Karpas-422 (cell line): ENCODE measurements at places on chromosomes 7 and 10. TPM values are rescaled to one million over a fixed set of nuclear protein-coding genes. Genes with fewer than 3 reads are reported as not detected.
A peak's percentile ranks its signal among the peaks of the same experiment; 100 is the strongest.

- no peaks in the 10 kb centered on the region for H3K36me3 ChIP-seq
- no peaks in the 10 kb centered on the region for H3K4me1 ChIP-seq
- no peak for DNase-seq
Measured at GRCh38 chr7:114720725-114721124, 201.2 kb upstream of the MDFIC start.

DNA sequence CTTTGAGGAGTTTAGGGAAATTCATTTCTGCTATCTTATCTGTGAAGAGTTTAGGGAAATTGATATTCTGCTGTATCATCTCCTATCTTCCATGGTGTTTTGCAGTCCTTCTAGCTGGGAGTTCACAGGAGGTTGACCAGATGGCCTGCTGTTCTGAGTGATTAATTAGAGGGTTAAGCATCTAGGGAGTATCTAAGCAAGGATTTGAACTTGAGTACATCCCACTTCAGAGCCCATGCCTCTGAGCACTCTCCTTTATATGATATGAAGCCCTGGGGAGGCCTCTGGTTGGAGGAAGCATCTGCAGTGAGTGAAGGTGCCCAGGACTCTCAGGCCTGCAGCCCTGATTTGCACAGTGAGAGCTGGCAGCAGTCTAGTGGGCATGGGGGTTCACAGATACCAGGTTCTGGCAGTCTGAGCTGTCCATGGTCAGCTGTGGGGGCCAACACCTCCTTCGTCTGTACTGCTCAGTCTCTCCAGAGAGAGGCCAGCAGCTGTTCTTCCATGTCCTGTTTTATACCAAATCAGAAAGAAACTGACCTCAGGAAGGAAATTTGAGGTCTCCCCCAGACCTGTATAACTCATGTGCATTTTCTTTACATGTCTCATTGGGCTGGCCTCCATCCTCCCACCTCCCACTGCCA lies 156.9 kb downstream of the PLCE1 start:
- no peaks in the 10 kb centered on the region for H3K27me3 ChIP-seq
- H3K4me1 ChIP-seq, result no peaks in the 10 kb centered on the region
- H3K36me3 ChIP-seq, result no peaks in the 10 kb centered on the region
- H3K27ac ChIP-seq, result no peak overlapping the region
- no peak overlapping the region for H3K4me3 ChIP-seq

DNA sequence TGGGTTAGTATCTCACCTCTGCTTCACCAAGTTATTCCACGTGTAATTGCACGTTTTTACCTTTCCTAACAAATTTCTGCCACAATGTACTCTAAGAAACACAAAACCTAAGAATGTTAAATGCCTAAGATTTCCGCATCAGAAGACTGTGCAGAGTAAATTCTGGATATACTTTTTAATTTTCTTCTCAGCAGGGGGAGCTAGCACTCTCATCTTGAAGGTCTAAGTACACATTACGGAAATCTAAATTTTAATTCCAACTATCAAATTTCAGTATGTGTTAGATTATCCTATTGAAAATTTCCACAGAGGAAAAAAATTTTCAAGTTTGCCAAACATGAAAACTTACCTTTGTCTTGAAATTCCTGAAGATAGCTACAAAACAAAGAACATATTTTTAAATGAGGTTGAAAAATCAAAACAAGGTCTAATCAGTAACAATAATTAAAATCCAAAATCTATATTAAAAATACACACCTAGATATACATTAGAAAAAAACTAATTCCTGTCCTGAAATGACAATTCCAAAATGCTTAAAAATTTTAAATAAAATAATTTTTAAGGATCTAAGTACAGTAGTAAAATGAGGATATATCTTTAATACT lies 10.5 kb downstream of the SKAP2 start:
- peak; percentile 83 for DNase-seq
- no peaks in the 10 kb centered on the region for H3K27me3 ChIP-seq
- H3K4me1 ChIP-seq, result peaks cover 32% of the 10 kb centered on the region
- no peak overlapping the region for H3K4me3 ChIP-seq
- no peaks in the 10 kb centered on the region for H3K36me3 ChIP-seq
- no peak overlapping the region for H3K27ac ChIP-seq

GRCh38 chr10:76991621-76992020 lies 646.0 kb downstream of the KCNMA1 start:
- no peaks in the 10 kb centered on the region for H3K36me3 ChIP-seq
- no peak for DNase-seq
- no peaks in the 10 kb centered on the region for H3K27me3 ChIP-seq

- H3K4me3 ChIP-seq, result no peak within 1 kb of the TSS
- no peaks in the 10 kb centered on the region for H3K36me3 ChIP-seq
- H3K27me3 ChIP-seq, result no peaks in the 10 kb centered on the region
- H3K4me1 ChIP-seq, result no peaks in the 10 kb centered on the region
- no peak within 1 kb of the TSS for H3K27ac ChIP-seq
Measured at GRCh38 chr10:24208661-24209431, at the start of gene KIAA1217. Gene KIAA1217 (plus strand): TSS chr10:24209138. CDS start chr10:24209194, 56 bp downstream.

GRCh38 chr7:150621376-150621775 lies 10.8 kb downstream of the GIMAP6 start:
- no peak overlapping the region for H3K27ac ChIP-seq
- no peak for DNase-seq
- H3K4me1 ChIP-seq, result no peaks in the 10 kb centered on the region
- no peaks in the 10 kb centered on the region for H3K27me3 ChIP-seq

- no peak overlapping the region for H3K27ac ChIP-seq
- no peak overlapping the region for H3K4me3 ChIP-seq
- H3K4me1 ChIP-seq, result no peaks in the 10 kb centered on the region
- no peaks in the 10 kb centered on the region for H3K27me3 ChIP-seq
- H3K36me3 ChIP-seq, result no peaks in the 10 kb centered on the region
- DNase-seq, result no peak
Measured at GRCh38 chr7:84985073-84985784, 201.6 kb downstream of the SEMA3D start.

DNA sequence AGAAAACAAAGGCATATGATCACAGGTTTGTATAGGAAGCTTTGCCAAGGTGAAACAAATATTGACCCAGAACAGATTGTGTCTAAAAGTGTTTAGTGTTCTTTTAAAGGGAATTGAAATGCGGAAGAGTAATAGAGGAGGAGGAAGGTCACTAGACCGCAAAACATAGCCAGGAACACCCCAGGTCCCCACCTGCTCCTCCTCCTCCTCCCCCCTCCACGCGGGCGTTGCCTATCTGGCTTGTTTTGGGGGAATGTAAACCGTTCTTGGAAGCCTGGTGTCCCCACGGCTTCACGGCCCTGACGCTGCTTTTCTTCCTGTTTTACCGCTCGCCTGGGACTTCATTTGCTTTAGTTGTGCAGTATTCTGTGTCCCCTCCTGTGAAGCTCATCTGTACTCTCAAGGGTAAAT lies 81.0 kb upstream of the PFKP start:
- peaks cover 4% of the 10 kb centered on the region; the same call in 1 of the 2 replicates for H3K27me3 ChIP-seq
- H3K27ac ChIP-seq, result no peak overlapping the region
- peak; percentile 53 for DNase-seq
- H3K36me3 ChIP-seq, result no peaks in the 10 kb centered on the region
- H3K4me1 ChIP-seq, result peaks cover 14% of the 10 kb centered on the region

- no peak overlapping the region for H3K4me3 ChIP-seq
- no peaks in the 10 kb centered on the region for H3K4me1 ChIP-seq
- no peaks in the 10 kb centered on the region for H3K36me3 ChIP-seq
- no peak for DNase-seq
- H3K27me3 ChIP-seq, result no peaks in the 10 kb centered on the region
Measured at GRCh38 chr7:41984888-41985287, 252.1 kb downstream of the GLI3 start.

DNA sequence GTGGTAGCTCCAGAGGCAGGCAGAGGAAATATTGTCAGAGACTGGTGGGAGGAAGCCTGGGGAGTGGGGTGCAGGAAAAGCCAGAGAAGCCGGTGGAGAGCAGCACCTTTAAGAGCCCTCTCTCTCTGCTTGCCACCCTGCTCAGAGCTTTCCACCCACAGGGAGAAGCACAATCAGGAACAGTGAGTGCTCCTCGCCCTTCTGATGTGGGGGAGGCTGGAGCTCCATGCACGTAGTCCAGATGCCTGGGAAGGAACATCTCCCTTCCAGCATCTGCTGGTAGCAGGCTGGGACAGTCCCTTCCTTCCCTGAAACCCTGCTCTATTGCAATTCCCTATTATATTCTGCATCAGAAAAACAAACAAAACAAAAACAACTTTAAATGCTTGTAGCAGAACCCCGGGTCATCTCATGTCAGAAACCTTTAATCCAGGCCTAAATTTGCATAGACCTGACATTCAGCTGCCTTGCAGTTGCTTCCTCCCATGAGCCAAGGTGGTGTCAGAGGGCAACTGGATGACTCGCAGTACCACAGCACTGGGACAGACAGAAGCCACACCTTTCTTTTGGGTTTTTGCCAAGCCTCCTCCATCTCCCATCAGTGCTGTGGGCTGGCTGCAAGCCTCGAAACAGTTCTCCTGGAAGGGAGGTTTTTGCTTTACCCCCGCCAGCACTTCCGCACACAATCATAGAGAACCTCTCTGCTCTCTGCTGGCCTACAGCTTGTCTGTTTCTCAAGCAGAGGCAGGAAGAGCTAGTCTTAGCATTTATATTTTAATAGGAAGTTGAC lies 13.1 kb downstream of the AVPI1 start:
- H3K36me3 ChIP-seq, result no peaks in the 10 kb centered on the region
- no peak overlapping the region for H3K4me3 ChIP-seq
- H3K27me3 ChIP-seq, result no peaks in the 10 kb centered on the region
- DNase-seq, result no peak
- no peak overlapping the region for H3K27ac ChIP-seq
- H3K4me1 ChIP-seq, result peaks cover 7% of the 10 kb centered on the region

GRCh38 chr10:122931088-122931906 lies 20.9 kb downstream of the FAM24A start:
- no peak for DNase-seq
- no peaks in the 10 kb centered on the region for H3K27me3 ChIP-seq
- no peaks in the 10 kb centered on the region for H3K4me1 ChIP-seq
- H3K36me3 ChIP-seq, result peaks cover 13% of the 10 kb centered on the region; the same call in 1 of the 2 replicates
- no peak overlapping the region for H3K4me3 ChIP-seq
- H3K27ac ChIP-seq, result no peak overlapping the region

- H3K27me3 ChIP-seq, result no peaks in the 10 kb centered on the region
- peaks cover 31% of the 10 kb centered on the region for H3K4me1 ChIP-seq
- no peaks in the 10 kb centered on the region for H3K36me3 ChIP-seq
Measured at GRCh38 chr10:124418726-124419501, at the start of gene OAT. Gene OAT (minus strand): TSS chr10:124418923. CDS start chr10:124412171, 6,752 bp downstream.

The SPDYE1 gene
- not detected in 2 replicates for total RNA-seq

The LIPM gene
- total RNA-seq, result not detected in 2 replicates

The NDUFB8 gene
- 267 and 500 TPM in 2 replicates for total RNA-seq

The CCDC201 gene
- not detected in 2 replicates for total RNA-seq
